PC-3 (cell line): ENCODE measurements at places on chromosomes 6 and 20. TPM values are rescaled to one million over a fixed set of nuclear protein-coding genes. Genes with fewer than 3 reads are reported as not detected.
A peak's percentile ranks its signal among the peaks of the same experiment; 100 is the strongest.

- no peak for DNase-seq
Measured at GRCh38 chr20:4511776-4512175, 209.9 kb upstream of the PRND start.

Gene ZNF322
- total RNA-seq, result 9.2 and 15.7 TPM in 2 replicates

Gene TAGAP
- not detected in 2 replicates for total RNA-seq

GRCh38 chr6:75993236-75994162, 79.0 kb downstream of the IMPG1 start:
- no peak for DNase-seq

Gene GJA1
- 14.0 and 15.2 TPM in 2 replicates for total RNA-seq

Gene HAO1
- 0.33 TPM in 1 of 2 replicates, not detected in the other for total RNA-seq

Gene ZNF831
- not detected in 2 replicates for total RNA-seq

DNA sequence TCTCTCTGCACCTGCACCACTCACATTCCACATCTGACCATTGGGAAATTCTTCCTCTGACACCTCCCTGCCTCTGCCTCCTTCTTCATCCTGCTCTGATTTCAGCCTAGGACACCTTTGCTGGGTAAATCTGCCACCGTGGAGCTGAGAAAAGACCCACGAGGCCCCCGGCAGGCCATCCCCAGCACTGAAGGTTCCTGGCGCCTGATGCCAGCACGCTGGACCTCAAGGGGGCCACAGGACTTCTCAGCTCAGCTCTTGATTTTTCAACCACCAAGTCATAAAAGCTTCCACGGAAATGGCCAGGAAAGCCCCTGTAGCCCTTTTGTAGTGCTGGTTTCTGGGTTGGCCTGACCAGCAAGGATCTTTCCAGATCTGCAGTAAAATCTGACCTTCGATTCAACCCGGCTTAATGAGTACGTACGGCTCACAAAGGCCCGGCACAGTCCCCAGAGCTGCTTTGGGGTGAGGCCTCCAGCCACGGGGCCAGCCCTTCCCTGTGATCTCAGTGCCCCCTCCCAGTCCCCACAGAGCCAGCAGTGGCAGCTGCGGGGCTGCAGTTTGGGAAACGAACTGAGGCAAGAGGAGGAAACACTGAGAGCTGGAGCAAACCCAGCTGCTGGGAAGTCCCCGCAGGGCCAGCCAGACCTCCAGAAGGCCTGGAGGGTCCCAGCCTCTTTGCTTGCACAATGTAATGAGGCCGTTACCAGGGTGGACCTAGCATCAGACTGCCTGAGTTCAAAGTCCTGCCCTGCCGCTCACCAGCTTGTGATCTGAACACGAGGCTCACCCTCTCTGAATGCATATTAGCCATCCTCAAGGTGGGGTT, 157.5 kb downstream of the BMP7 start:
- DNase-seq, result no peak

- peak; percentile 25 for DNase-seq
Measured at GRCh38 chr20:62646851-62647520, 4.7 kb downstream of the SLCO4A1 start.

DNA sequence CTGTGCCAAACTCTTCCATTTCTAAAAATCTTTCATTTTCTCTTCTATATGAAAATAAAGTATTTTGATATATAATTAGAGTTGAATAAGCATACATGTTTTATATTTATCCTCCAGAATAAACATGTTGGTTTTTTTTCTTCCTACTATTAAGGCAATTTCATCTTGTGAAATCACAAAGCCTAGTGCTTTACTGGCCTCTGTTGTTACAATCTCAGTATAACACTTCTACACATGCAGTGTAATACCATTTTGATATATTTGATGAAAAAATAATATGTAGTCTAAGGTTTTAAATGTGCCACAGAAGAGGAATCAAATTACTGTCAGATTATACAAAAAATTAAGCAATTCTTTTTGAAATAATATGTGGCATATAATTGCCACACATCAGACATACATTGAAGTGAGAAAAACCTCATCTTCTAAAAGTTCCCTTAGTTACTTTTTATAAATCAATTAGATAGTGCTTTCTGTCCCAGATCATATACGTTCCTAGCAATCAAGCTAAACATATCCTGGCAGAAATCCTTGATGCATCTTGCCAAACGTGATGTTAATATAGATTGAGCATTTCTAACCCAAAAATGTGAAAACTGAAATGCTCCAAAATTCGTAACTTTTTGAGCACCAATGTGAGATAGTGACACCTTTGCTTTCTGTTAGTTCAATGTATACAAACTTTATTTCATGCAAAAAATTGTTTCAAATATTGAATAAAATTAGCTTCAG, 225.1 kb upstream of the MANEA start:
- DNase-seq, result peak; percentile 4

Gene DEFB119
- total RNA-seq, result not detected in 2 replicates

DNA sequence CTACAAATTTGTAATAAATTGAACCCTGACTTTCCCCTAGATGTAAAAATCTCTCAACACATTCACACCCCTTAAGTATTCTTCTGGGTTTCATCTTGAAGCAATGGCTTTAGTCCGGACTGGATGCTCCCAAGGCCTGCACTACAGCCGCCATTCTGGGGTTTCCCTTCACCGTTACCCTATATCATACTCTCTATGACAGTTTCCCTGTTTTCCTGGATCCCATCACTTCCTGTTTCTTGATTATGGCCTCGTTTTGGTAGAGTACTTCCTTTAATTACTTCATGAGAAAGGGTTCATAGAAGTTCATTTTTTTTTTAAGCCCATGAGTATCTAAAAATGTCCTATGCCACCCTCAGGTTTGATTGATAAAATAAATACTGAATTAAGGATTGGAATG, 11.7 kb downstream of the FIG4 start:
- DNase-seq, result no peak

DNA sequence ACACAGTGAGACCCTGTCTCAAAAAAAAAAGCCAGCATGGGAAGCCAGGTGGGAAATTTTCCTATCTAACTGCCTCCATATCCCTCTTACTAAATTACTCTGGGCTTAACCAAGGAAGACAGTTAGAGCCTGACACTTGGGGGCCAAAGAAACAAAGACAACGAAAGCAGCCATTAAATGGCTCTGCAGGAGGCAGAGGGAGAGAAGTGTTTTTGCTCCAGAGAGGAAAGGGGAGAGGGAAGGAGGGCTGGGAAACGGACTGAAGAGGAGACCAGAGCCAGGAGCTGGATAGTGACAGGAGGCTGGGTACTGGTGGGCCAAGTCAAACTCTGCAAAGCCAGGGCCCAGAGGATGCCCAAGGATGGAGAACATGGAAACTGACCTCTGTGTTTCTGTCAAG, 10.7 kb upstream of the TGIF2 start:
- DNase-seq, result no peak

Gene KIF25
- total RNA-seq, result not detected in 2 replicates

- DNase-seq, result no peak
Measured at GRCh38 chr20:32244150-32244823, 33.2 kb upstream of the KIF3B start.

GRCh38 chr6:142292166-142292924, 9.5 kb upstream of the ADGRG6 start:
- no peak for DNase-seq

- DNase-seq, result peak; percentile 19
Measured at GRCh38 chr6:104896914-104897313, 37.2 kb upstream of the HACE1 start.

GRCh38 chr20:46123482-46124245, 5.5 kb downstream of the CD40 start:
- DNase-seq, result no peak

DNA sequence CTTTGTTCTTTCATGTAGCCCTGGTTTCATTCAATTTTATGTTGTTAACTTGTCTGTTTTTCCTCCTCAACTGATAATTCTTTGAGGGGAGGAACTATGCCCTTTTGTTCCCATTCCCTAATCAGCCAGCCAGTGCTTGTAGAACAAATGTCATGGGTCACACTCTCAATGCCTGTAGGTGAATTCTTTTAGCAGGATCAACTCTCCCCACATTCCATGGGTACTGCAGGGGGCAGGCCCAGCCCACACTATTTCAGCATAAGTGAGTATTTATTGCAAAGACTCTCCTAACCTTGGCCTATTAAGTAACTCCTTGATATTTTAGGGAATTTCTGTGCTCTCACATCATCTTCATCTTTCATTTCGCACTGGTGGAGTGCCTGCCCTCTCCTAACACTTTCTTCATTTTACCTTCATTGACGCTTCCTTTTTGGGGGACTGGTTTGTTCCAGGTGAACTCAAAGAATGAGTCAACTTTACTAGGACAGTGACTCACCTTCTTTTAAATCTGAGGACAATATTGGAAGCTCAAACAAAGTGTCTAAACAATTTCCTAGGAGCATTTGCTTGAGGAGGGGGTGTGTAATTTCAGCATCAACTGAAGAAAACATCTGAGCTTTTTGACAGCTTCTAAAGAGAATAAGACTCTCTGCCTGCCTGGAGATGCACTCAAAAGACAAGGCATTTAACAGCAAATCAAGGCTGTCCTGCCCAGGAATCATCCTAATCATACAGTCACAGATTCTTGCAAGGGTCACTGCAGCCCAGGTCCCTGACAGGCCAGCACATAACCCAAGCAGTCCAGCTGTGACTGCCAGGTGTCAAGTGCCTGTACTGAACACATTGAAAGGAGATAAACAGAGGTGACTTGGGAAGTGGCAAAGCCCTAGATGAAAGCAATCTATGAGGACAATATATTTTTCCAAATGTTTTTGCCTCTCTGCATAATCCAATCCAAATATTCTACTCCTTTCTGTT, 263.9 kb upstream of the PRND start:
- peak; percentile 93 for DNase-seq

Gene SAMD5
- total RNA-seq, result 1.2 and 1.8 TPM in 2 replicates

Gene TRIM10
- not detected in 2 replicates for total RNA-seq

DNA sequence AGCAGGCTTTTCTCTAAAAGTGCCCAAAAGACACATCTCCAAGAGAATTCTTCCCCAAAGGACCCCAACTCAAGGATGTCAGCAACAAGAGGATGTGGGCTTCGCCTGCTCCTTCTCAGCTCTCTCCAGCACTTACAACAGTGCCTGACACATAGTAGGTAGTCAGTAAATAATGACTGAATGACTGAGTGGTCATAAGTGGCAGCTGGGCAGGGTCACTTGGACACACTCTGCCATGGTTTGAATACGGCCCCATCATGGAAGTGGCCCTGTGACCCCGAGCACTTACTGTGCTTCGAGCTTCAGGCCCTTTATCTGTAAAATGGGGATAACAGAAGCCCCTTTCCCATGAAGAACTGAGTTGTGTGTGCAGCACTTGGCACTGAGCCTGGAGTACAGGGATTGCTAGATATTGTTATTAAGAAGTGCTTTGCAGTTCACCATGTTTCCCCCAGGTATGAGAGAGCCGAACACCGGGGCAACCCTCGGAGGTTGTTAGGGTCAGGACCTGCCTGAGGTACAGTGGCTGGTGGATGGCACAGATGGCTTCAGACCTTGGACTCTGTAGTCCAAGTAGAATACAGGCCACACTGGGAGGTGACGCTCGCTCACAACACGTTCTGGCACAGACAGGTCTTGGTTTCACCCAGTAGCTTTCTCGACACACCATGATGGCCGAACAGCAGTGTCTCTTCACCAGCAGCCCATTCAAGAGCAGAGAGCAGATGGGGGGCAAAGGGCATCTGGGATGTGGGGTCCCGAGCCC, 56.0 kb downstream of the NOL4L start:
- no peak for DNase-seq

DNA sequence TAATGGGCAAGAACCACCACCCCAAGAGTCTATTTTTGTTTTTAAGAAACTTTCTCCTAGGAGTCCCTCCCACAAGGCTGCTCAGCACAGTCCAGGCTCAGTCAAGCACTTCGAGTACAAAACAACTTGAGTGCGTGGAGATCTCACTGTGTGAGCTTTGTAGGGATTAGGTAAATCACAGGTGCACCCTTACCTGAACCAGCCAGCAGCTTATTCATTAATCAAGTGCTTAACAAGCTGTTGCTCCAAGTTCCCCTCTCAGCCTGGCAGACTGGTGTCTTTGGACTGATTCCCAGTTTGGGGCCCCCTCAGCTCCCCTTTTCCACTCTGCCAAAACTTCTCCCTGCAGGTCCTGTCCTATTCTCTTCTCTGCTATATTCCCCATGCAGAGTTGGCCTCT, 133.1 kb downstream of the LY86 start:
- no peak for DNase-seq

Gene ZNF76
- 17.9 and 20.8 TPM in 2 replicates for total RNA-seq

Gene OPRM1
- total RNA-seq, result not detected in 2 replicates

GRCh38 chr6:56364827-56365339, 117.5 kb upstream of the COL21A1 start:
- peak; percentile 70 for DNase-seq

DNA sequence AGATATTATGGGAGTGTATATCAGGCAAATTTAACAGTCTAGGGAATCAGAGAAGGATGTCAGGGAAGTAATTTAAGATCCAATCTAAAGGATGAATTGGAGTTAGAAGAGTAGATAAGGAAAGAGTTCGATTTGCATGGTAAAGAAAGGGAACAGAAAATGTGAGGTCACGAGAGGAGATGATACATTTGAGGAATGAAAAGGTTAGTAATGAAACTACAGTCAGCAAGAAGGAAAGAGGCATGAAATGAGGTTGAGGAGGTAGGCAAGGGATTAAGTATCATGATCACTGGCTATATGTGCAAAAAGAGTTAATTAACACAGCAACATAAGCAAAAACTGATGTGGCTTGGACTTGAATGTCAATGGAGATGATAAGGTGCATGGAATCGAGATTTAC, 22.4 kb downstream of the ZNF318 start:
- DNase-seq, result no peak

DNA sequence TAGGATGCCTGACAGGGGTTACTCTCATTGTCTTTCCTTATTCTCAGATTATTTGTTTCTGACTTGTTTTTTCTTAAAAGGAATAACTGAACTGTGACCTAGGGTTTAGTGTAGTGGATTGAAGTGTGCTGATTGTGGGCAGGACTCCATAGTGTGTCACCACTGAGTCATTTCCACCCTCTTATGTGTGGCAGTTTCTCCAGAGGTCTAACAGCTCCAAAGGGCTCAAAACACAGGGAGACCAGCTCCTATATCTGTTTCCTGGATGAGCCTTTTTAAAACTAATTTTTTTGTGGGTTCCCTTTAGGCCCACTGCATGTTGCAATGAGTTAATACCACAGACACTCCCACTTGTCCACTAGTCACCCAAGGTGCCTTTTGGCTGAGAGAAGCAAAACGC, 951.1 kb upstream of the ADGRB3 start:
- DNase-seq, result peak; percentile 76

Gene DNAH8
- total RNA-seq, result 0.06 and 0.15 TPM in 2 replicates

GRCh38 chr6:170290296-170291128, at the start of gene DLL1:
TSS of gene DLL1 (minus strand) at chr6:170291078. CDS start at chr6:170290139, 939 bp downstream.
- DNase-seq, result peak; percentile 13

GRCh38 chr20:3704087-3704486, 8.3 kb downstream of the SIGLEC1 start:
- no peak for DNase-seq

Gene CLDN20
- total RNA-seq, result not detected in 2 replicates

Gene GSTA3
- total RNA-seq, result not detected in 2 replicates

DNA sequence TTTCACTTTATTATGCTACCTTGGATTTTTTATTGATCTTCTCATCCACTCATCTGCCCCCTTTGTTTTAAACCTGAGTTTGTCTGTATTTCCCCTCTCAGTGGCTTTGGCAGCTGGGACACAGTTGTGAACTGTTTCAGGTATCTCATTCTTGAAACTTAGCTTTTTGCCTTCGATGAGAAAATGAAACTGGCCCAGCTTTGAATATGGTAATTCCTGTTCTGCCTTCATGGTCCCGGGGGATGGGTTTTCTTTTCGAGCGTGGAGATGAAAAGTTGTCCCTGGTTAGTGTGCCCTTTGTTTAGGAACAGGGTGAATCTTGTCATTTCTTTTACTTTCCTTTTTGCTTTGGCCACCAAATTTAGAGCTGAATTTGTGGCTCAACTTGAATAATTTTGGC, 25.6 kb downstream of the DHX35 start:
- no peak for DNase-seq

GRCh38 chr20:401682-402495, 6.2 kb upstream of the RBCK1 start:
- DNase-seq, result peak; percentile 99

- no peak for DNase-seq
Measured at GRCh38 chr20:25284131-25284601, 36.3 kb downstream of the PYGB start.
